ENCODE measurements at places on chromosomes 1 and 21. TPM values are rescaled to one million over a fixed set of nuclear protein-coding genes. Genes with fewer than 3 reads are reported as not detected.

The CDC42BPA gene
- total RNA-seq = 57.1 TPM

DNA sequence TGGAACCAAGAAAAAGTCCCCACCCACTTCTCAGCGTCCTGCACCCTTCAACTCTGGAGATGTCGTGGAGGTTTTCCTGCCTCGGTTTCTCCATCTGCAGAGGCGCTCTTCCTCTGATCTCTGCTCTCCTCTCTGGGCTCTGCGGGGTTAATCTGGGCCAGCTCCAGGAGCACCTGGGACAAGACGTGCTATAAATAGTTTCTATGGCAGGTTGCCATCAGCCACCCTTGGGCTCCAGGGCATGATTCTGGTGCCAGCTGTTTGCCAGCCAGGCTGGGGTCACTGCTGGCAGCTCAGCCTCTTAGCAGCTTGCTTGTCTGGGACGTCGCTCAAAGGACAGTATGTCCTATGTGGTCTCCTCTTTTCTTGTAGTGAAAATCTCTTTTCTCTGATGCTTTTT lies 137.1 kb downstream of the ACTL8 start:
- no peak for DNase-seq

The ANP32E gene
- 16.2 TPM for total RNA-seq

DNA sequence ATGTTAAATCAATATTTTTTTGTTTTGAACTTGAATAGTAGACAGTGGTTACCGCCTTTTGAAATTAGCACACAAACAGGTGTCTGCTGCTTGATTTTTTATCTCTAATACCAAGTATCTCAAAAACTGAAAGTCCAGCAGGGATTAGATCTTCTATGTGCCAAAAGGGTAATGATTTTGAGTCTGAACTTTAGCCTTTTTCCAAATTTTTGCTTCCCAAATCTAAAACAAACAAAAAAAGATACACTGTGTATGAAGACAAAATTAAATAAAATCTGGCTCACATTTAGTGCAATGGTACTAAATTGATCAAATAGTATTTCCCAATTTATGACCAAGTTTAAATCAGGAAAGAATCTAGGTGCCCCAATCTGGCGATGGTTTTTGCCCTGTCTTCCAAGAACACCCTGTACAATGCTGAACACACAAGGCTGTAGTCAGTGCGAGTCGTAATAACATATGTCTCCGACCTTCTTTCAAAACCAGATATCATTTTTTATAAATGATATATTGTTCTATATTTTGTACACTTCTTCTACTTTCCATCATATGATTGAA lies 40.5 kb downstream of the PLPPR4 start:
- DNase-seq = no peak

- no peak for DNase-seq
Observed at GRCh38 chr1:177228693-177229065, 57.9 kb downstream of the BRINP2 start.

The ACTN2 gene
- total RNA-seq = 0.72 TPM

DNA sequence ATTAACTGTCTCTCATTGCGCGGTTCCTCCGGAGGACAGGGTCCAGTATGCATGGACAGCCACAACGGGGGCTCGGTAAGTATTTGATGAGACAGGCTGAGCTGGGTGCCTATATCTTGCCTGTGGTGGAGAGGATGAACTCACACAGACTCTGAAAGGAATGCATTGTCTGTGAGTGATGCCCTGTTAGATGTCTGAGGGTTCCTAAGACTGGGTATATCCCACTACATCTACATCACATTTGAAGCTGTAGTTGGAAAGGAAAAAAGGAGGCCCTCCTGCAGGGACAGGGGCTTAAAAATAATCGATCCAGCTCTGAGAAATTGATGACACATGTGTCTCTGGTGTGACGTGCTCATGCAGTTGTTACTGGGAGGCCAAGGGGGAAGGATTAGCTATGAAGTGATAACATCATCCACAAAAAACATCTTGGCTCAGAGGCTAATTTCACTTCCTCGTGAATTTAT lies 1.9 kb downstream of the ADARB1 start:
- no peak for DNase-seq

DNA sequence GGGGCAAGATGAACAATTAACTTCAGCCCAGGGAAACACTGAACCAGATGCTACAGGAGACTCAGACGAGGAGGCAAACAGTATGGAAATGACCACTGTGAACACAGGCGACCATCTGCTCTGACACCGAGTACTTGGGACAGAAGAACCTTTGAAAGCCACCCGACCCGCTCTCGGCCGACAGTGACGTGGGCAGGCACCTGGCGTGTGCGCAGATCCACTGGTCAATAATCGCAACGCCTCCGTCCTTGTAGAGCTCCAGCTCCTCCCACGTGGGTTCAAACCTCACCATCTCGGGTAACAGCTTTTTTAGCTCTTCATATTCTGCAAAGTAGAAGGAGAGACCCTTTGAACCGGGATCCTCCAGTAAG lies 20.3 kb downstream of the POFUT2 start:
- DNase-seq = no peak

DNA sequence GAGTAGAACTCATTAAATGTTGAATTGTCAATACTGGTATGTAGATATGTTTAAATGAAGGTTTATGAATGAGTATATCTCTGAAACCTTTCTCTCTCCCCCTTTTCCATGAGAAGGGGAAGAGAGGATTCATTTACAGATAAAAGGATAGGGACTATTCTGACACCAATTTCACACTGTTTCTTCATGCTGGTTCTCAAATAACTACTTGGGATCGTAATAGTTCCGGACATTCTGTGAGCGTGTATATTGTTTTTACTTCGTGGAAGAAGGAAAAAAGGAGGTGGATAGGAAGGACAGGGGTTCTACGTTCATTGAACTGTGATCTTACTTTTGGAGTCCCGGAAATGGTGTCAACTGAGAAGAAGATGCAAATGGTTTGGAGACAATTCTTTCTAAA lies 284.2 kb downstream of the GRIK1 start:
- DNase-seq = no peak

DNA sequence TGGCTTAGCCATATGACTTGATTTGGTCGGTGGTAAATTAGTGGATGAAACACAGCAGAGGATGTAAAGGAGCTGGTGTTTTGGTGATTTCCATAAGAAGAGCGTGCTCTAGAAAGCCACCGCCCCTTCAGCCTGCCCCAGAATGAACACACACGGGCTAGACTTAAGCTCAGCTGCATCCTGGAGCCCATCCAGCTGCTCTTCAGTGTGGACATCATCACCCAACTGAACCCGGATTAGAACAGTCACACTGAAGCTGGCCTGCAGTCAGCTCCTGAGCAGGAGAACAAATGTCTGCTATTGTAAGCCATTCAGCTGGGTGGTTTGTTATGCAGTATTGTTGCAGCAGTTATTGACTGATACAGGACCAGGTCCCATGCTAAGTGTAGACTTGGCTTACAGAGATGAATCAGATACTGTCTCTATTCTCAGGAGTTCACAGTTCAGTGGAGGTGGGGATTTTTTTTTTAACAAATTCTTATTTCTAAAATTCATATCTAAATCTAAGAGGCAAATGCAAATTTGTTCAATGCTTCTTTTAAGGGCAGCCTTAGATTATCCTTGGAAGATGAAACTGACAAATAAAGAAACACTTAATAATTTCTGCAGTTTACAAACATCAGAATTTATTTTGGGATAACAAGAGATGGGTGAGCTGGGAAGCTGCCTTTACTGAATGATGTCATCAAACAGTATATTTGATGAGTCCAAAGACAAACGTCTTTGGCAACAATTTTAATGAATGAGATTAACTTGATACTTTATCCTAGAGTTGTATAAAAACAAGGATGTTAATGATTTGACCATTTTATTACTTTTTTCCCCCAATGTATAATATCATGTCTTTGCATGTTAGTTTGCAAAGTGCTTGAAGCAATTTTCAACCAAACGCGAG lies 251.2 kb downstream of the TRABD2B start:
- DNase-seq = no peak

DNA sequence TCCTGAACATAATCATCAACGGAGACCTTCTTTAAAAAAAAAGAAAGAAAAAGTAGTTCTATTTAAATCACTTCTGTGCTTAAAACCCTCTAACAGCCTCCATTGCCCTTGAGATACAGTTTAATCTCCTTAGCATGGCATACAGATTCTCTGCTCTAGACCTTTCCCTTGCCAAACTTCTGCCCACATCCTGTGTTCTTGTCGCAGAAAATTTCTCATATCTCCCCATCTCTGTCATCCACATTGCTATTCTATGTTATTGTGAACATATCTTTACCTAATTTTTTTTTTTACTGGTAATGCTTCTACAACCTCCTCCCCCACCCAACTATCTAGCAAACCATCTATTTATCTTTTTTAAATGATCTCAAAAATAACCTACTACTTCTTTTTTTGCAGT lies 135.7 kb upstream of the PROX1 start:
- DNase-seq = peak; percentile 12

DNA sequence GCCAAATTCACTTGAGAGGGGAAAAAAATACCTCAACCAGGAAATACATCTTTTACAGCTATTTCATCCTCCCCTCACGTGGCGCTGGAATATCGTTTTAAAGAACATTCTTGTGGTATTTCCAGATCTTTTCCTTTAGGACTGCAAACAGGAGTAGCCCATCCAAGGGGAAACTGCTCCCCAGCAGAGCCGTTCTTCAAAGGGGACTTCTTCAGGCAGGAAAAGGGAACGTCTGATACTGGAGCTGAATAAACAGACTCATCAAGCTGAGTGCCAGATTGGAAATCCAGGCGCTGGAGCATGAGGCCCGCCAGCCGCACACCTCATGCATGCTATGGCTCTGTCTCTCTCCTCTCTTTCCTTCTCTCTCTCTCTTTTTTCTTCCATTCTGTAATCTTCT lies 34.0 kb upstream of the PROX1 start:
- no peak for DNase-seq

The PRKAA2 gene
- 2.6 TPM for total RNA-seq

GRCh38 chr1:150762552-150762951 lies 3.0 kb downstream of the CTSS start:
- no peak for DNase-seq

GRCh38 chr1:59413327-59413720 lies 116.4 kb downstream of the FGGY start:
- no peak for DNase-seq

The VWA5B1 gene
- total RNA-seq = not detected

- no peak for DNase-seq
Observed at GRCh38 chr1:171973421-171973820, 132.1 kb downstream of the DNM3 start.

The PTPRU gene
- 8.0 TPM for total RNA-seq

Measured in stomach (tissue), 19 donors.